ENCODE measurements at places on chromosomes 1 and 21.

DNA sequence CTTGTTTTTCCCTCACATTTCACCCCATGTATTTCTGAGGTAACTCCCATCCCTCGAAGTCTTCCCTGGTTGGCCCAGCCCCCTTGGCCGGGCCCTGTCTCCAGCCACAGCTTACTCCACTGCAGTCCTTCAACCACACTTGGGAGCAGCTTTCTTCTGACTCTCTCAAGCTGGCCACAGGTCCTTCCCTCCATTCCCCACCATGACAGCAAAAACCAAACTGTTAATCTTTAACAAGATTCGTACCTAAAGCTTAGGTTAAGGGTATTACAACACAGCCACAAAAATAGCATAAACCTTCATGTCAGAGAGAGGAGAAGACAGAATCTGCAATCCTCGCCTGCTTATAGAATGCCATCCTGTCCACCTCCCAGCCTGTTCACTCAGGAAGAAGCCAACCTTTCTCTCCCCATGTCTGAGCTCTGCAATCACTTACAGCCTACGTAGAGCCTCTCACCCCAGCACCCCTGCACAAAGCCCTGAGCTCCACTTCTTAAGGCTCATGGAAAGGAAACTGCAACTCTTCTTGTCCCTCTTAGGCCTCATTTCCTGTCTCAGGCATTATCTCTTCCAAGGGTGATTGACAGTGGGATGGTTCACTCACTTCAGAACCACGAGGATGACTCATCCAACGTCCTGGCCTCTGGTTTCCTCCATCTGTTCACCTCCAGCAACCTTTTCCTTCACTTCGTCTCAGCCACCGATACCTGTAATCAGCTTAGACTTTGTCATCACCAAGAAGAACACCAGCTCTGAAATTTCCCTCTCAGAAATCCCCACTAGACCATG, 72.8 kb downstream of the CD2 start:
- no peak for DNase-seq

- DNase-seq: no peak
Observed at GRCh38 chr1:59978026-59978425, 51.5 kb upstream of the CYP2J2 start.

DNA sequence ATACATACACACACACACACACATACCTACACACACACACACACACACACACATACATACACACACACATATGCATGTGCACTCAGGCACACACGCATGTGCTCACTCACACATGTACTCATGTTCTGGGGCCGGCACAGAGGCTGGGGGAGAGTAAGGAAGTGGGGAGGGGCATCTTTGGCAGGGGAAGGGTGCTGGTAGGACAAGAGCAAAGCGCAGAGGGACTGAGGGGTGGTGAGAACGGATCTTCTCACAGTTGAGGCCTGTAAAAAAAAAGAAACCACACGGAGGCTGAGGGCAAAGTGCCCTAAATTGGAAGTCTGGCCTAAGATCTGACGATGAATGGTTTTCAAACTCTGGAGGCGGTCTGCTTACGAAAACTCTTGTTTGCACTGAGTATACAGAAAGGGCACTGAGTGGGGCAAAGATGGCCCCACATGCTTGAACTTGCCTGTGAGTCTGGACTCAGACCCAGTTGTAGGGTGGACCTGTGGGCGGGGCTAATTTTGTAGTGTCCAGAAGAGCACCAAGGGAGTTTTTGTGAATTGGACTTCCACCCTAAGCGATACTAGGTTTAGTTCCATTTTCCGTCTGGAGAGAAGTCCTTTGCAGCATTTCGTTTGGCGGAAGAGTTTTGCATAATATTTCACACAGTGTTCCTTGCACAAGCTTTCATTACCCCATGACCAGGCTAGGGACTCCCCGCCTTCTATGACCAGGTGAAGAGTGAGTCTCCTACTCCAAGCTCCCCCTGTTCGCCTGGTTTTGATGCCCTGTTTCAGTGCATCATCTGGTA, 79.3 kb upstream of the LYST start:
- DNase-seq: no peak

- no peak for DNase-seq
Observed at GRCh38 chr1:242128951-242129502, 130.1 kb upstream of the MAP1LC3C start.

- no peak for DNase-seq
Observed at GRCh38 chr1:107678993-107679392, 286.0 kb downstream of the VAV3 start.

GRCh38 chr1:204503122-204503912, 8.7 kb upstream of the PIK3C2B start:
- DNase-seq: no peak

DNA sequence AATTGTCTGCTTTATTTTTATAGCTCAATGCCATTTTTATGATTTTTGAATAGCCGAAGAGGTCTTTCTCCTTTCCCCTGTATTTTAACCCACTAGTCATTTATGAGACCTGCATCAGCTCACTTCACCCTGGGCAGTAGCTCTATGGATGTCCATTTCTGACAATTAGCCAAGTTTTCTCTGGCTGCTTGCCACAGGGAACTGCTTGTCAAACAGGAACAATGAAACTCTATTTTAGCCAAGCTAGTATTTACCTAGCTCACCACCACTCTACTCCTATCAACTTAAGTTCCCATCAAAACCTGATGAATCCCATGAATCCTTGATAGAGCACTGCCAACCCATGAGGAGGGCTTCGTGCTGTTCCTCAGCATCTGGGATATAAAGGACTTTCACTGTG, 406.7 kb downstream of the RWDD3 start:
- no peak for DNase-seq

- DNase-seq: no peak
Observed at GRCh38 chr1:9375912-9376311, 83.2 kb downstream of the SPSB1 start.

DNA sequence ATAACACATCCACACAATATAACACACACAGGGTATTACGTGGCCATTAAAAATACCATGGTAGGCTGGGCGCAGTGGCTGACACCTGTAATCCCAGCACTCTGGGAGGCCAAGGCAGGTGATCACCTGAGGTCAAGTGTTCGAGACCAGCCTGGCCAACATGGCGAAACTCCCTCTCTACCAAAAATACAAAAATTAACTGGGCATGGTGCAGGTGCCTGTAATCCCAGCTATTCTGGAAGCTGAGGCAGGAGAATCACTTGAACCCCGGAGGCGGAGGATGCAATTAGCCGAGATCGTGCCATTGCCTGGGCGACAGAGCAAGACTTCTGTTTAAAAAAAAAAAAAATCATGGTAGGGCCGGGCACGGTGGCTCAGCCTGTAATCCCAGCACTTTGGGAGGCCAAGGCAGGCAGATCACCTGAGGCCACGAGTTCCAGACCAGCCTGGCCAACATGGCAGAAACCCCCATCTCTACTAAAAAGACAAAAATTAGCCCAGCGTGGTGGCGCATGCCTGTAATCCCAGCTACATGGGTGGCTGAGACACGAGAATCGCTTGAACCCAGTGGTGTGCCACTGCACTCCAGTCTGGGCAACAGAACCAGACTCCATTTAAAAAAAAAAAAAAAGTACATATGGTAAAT, 24.1 kb upstream of the HPDL start:
- no peak for DNase-seq

DNA sequence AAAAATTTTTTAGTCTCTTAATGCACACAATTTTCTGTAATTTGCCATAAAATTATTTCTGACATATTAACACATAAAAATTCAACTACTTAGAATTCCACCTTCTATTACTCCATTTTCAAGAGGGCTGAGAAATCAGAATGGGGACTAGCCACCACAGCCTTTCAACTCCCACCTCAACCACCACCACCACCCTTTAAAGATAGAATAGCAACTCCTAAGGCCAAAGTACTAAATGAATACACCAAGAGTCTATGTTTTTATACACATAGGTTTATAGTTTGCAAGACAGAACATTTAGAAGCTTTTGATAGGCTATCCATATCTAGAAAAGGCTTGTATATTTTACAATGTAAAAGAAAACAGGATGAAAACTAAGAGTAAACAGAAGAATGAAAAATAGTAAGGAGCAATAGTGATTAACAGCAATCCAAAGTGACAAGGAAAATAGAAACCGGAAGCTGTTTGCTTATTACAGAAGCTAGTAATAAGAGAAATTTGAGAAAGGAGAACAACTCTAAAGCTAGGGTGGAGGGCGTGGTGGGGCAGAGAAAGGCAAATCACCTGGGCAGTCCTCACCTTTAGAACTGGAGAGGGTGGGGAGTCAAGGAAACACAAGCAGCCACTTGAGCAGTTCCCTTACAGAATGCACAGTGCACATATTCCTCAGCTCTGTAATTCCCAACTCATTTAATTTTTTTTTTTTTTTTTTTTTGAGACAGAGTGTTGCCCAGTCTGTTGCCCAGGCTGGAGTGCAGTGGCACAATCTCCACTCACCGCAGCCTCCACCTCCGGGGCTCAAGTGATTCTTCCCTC, 27.7 kb downstream of the EPS15 start:
- DNase-seq: no peak

DNA sequence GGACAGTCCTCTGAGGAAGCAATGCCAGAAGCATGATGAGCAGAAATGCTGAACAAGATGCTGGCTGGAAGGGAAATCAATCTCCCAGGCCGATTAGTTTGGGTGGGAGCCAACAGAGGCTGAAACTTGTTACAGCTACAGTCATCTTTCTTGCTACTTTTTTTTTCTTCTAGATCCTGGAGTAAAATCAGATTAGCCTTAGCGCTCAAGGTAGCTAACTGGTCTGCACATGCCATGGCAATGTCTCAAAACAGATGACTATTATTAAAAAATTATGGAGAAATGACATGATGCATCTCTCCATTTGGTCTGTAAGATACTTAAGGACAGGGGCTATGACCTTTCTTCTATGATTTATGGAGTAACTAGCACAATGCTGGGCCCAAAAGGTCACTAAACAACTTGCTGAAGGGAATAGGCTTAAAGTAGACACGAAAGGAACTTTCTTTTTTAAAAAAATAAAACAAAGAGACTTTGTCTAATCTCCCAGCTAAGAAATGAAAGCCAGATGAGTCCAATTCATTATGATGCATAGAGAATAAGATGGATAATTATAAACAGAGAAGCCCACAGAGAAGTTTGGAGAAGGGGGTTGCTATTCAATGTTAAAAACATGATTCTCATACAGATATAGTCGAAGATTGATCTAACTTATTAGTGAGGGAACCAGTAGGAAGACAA, 42.5 kb downstream of the UTP25 start:
- DNase-seq: no peak

- DNase-seq: no peak
Observed at GRCh38 chr1:246782120-246782900, 58.1 kb downstream of the SCCPDH start.

DNA sequence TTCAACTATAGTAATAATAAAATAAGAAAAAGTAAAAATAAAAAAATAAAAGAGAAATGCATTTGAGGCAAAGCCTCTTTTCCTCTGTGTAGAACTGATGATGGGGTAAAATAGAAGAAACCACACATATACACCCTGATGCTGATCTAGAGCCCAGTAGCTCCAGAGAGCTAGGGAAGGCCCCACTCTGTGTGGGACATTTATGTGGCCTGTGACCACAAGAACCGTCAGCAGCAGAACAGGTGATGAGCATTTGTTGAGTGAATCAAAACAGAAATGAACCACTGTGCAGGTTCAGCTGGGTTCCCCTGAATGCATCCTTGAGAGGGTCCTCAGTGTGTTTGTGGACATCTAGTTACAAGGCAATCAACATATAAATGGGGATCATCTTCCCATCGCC, 221.8 kb upstream of the HOOK1 start:
- DNase-seq: no peak

DNA sequence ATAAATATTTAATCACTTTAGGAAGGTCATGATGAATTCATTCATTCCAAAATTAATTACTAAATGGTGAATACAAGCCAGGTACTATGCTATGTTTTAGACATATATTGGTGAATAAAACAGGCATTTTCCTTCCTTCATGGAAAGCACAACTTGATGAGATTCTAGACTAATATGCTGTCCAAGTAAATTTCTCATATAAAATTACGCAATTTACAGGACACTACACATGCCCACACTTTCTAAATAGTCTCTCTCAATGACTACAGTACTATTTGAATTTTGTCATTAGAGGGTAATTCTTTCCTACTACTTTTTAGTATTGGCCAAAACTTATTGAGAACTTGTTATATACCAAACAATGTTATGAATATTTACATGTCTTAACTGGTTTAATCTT, 150.6 kb downstream of the CRB1 start:
- DNase-seq: no peak

DNA sequence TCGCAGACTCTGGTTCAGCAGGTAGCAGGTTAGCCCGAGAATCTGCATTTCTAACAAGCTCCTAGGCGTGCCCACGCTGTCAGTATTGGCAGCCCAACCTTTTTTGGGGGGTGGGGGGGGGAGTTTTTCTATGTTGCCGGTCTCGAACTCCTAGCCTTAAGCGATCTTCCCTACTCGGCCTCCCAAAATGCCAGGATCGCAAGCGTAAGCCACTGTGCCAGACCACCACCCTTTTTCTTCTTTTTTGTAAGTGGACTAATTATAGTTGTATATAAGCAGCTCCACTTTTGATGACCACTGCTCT, 480 bp upstream of the MIS18A start:
- no peak for DNase-seq

GRCh38 chr1:41243079-41243385, 926 bp upstream of the SCMH1 start:
- DNase-seq: no peak

DNA sequence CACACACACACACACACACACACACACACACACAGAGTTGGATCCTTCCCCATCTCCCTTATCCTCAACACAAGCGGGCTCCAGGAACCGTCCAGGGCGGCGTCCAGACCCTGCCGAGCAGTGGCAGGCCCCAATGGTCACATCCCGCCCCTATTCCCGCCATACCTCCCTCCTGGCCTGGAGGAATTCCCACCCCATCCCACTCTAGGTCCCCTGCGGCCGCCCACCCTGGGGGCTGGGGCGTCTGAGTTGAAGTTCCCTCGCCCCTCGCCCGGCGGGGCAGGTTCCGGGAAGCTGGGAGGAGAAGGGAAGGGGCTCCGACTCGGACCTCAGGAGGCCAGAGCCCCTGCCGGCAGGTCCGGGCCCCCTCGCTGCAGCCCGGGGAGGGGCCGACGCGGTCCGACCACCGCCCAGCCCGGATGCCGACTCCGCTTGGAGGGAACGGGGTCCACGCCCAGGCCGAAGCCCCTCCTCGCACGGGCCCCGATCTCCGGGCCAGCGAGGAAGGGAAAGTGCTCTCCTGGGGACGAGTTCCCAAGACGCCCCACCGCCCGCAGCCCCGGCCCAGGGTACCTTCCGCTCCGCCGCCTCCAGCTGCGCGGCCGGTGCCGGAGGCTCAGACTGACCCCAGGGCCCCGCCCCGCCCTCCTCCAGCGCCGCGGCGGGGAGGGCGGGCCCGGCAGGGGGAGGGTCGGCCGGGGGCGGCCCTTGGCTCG, at the start of gene RHOC:
Gene RHOC, minus strand, starts transcription at position 623 of the 716 bp plus-strand sequence. CDS start 3,328 bp downstream, outside the sequence.
- peak; percentile 2 for DNase-seq

Data from activated T-helper 1 cell treated with anti-CD3 and anti-CD28 coated beads, Interleukin-2, amount 50 U/mL, for 16 hours (primary cell).